Left renal pelvis (tissue), 4 donors: ENCODE measurements at places on chromosomes 6 and 20.

DNA sequence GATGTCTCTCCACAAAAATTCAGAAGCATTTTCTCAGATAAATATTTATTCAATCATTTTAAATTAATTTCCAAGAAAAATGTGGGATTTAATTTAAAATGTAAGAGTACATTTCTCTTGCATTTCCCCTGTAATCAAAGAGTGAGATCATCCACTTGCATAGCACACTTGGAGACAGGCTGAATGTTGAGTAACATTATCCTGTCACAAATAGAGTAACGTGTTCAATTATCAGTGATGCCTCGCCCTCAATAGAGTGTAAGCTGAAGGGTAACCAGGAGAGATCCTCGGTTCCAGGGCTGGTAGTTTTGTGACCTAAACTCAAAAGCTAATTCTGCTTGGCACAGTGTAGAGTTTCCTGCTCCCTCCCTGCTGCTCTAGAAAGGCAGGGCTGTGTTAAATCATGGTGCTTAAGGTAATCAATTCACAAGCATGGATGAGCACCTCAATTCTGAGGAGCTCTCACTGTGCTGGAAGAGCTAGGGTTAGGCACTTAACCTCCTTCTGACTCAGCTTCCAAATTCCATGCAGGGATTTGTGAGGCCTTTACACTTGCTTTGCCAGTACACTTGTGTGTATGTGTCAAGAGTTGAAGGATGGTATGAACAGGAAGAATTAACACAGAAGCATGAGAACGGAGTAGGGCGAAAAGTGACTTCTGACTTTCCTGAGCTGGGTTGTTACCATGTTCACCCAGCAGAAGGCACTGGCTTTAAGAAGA is 56.6 kb downstream of the MMUT start:
- DNase-seq, result no peak

- no peak for DNase-seq
Observed at GRCh38 chr20:41004531-41005360, 23.9 kb upstream of the TOP1 start.

GRCh38 chr20:57193094-57193493 is 73.3 kb downstream of the BMP7 start:
- no peak for DNase-seq

DNA sequence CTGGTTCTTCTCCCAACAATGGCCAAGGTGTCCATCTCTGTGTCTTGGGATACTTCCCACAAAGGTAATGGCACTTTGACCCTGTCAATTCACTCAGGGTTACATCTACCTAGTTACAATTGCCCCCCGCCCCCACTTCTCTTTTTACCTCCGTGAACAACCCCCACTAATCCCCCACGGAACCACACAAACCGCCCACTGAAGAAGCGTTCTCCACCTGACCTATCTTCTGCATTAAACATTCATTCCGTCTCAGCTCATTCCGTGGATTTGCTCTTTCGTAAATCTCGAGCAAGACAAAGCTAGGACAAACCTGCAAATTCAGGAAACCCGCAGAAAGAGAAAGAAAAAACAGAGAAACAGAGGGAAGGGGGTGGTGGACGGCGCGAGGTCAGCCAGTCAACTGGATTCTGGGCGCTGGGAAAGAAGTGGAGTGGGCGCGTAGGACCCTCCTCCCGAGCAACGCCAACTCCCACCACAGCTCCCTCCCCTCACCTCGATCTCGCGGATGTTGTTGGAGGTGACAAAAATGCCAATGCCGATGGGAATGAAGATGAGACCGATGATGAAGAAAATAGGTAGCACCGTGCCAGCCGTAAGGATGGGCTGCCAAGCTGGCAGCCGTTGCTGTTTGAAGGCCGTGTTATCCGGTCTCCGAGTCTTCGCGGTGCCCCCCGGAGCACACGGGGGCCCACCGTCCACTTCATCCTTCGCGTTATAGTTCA is 523 bp downstream of the TMEM30A start:
- DNase-seq, result peak; percentile 61

- no peak for DNase-seq
Observed at GRCh38 chr20:56676001-56676400, 46.9 kb downstream of the TFAP2C start.

- DNase-seq, result no peak
Observed at GRCh38 chr6:159594106-159594749, 98.8 kb downstream of the SOD2 start.

DNA sequence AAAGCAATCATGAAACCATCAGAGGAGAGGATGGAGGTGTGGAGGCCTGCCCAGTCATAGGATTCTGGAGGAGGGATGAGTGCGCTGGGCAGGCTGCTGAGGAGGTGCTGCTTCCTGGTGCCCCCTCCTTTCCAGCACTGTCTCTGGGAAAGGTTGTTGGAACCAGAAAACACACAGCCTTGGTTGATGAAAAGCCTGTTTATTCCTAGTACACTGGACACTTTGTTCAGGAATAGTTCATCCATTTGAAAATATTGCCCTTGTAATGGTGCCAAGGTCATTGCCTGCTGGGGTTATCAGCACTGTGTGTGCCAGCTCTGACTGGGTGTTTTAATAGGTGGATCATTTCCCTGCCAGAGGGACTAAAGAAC is 83.7 kb upstream of the ARMC2 start:
- no peak for DNase-seq

- no peak for DNase-seq
Observed at GRCh38 chr6:42864602-42865001, 14.8 kb upstream of the RPL7L1 start.

DNA sequence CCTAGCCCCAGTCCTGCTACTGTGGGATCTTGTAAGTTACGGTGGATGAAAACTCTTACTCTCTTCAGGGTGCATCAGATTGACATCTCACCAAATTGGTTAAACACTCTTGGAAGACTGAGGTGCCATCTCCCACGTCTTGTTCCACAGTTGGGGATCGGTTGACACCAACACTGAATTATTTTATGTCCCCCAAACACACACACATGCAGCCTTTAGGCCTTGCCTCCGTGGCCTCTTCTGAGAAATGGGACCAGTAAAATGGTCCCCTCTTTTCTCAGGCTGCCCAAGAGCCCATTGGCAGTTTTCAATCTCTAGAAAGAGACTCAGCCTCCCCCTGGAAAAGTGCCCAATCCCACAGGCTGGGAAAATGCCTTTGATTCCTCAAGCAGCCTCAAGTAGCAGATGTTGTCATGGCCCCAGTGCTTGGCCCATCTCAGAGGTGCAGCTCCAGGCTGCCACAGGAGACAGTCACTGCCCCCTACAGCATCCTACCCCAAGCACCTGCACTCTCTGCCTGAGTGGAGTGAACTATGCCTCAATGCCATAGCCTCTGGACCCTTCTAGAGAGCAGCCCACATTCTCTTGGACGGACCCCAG is 163.9 kb downstream of the ANKRD60 start:
- DNase-seq, result no peak

DNA sequence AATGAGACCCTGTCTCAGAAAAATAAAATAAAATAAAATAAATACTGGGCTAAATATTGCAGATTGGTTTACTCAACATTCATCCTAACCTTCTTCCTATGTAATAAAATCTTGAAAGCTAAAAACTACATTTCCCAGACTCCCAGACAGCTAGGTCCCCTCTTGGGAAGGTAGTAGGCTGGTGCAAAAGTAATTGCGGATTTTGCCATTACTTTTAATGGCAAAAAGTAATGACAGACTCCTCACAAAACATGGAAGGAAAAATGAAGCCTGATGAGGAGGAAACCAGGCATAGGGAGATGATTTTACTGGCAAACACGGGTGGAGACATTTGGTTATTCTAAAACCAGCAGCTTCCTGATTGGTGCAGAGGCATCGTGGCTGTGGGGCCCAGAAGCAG is 70.6 kb upstream of the E2F3 start:
- no peak for DNase-seq

GRCh38 chr6:34901930-34902329 is 12.9 kb downstream of the ANKS1A start:
- no peak for DNase-seq

DNA sequence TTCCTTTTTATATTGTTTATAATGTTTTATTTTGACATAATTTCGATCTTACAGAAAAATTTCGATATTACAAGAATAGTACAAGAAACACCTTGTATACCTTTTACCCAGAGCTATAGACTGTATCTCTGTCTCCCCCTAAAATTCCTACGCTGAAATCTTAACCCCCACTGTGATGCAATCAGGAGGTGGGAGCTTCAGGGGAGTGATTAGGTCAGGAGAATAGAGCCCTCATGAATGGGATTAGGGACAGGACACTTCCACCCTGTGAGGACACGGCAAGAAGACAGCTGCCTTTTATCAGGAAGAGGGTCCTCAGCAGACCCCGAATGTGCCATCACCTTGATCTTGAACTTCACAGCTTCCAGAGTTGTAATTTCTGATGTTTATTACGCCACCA is 148.7 kb upstream of the C6orf118 start:
- DNase-seq, result no peak
